ENCODE measurements at places on chromosomes 16 and 17.

DNA sequence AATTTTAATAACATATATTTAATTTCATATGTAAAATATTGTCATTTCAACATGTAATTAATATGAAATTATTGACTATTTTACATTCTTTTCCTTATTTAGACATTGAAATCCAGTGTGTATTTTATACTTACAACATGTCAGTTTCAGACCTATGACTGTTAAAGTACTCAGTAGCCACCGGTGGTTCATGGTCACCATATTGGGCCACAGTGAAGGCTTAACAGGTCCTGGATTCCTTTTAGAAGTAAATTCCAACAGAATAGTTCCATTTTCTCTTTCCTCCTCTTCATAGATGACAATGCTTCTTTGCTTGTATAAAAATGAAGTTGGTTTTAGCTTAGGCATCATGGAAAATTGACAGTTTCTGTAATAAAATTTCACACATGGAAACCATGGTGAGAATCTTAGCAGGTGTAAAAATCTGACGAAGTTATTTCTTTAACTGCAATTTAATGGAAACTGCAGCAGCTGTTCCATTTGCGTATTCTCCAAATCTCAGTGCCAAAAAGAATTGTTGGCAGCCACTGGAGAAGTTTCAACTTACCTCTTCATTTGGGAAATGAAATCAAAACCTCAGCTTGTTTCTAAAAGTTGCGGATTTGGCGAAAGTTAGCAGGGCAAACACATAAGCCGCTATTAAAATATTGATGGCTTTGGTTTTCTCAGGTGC, 231.1 kb downstream of the CDH13 start:
- DNase-seq, result no peak

DNA sequence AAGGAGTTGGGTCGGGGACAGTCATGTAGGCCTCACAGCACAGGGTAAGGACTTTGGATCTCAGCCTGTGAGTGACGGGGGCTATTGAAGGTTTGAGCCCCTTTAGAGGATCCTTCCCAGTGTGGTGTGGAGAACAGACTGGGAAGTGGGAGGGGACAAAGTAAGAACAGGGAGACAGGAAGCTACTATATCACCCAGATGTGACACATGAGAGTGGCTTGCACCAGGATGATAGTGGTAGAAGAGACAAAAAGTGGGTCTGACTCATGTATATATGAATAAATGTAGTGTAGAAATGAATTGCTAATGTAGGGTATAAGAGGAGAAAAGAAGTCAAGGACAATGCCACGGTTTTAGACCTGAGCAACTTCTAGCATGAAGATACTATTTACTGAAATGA, 4.5 kb downstream of the NUP93 start:
- no peak for DNase-seq

DNA sequence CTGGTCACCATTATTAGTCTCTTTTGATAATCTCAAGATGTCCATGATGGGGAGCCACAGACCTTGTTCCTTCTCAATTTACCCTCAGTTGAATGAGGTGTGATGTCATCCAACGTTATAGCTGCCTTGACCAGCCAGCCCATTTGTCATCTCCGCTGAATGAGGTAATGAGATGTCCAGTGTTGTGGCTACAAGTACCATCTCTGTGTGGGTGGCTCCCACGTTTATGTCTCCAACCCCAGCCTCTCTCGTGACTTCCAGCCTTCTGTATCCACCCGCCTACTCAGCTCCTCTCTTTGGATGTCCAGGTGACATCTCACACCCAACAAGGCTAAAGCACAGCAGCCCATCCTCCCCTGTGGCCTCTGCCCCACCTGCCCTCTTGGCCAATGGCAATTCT, 18.2 kb downstream of the DNAH17 start:
- DNase-seq, result no peak

GRCh38 chr17:9842057-9842758, 16.5 kb downstream of the GLP2R start:
- DNase-seq, result no peak

DNA sequence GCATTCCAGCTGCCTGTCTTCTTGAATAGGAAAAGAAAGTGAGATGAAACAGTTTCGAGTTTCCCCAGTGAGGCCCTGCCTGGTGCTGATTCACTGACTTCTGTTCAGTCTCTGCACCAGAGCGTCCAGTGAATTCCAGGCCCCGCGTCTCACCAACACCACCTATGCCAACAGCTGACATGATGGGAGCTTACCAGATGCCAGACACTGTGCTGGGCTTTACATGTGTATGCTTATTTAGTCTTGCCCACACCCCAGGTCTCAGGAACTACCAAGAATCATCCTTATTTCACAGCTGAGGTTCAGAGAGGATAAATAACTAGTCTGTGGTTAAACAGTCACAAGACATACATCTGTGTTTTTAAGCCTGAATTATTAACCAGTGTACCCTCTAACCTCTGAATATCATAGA, 29.1 kb upstream of the IRX6 start:
- no peak for DNase-seq

- no peak for DNase-seq
These were observed 19.6 kb upstream of the EFCAB13 start for GRCh38 chr17:47304186-47304585.

GRCh38 chr17:76981545-76982295, 113.5 kb downstream of the MGAT5B start:
- no peak for DNase-seq

DNA sequence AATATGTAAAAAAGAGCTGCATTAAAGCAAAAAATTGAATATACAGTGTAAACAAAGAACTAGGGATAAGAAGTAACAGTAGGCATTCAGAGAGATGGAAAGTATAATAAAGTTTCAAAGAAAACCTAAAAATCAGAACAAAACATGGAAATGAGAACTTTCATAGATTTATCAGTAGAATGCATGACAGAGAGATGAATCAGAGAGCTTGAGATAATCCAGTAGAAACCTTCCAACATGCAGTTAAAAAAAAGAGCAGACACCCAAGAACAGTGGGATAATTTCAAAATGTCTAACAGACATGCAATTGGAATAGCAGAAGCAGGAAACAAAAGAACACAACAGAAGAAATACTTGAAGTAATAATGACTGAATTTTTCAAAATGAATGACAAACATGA, 1384.2 kb downstream of the CDH11 start:
- DNase-seq, result no peak
